ENCODE measurements at places on chromosomes 4 and X.

DNA sequence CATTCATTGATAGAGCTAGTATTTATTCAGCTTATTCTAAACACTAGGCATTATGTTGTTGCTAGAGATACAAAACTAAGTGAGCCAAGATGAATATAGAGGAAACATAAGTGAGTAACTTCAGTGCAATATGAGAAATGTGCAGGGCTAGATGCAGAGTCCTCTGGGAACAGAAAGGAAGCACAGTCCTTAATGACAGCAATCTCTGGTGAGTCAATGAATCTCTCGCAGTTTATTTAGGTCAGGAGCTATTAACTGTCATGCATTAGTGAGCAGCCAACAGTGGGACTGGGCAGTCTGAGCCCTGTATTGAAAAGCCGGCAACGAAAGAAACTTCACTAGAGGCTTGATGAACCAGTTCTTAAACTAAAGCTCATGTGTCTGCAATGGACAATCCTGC lies 598.1 kb upstream of the MAGEB2 start:
- DNase-seq = no peak

DNA sequence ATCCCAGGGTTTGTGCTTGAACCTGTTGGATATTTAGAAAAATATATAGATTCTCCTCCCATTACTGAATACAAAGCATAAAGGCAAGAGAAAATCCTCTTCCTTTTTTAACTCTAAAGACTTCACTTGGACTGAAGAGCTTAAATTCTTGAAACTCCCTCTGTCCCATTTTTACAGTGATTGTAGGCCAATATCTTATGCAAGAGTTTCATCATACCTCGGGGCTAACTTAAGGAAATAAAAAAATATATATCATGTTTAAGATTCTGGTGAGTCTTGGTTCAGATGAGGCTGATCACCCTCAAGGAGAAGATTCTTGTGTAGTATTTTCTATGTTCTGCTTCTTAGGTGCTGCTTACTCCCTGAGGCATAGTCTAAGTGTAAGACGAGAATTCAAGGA lies 1449.6 kb downstream of the C4orf33 start:
- no peak for DNase-seq

- DNase-seq = no peak
These were observed 7.4 kb downstream of the PCDH18 start for GRCh38 chr4:137524725-137525369.

- no peak for DNase-seq
These were observed 321.6 kb downstream of the PPP3CA start for GRCh38 chr4:101025755-101026154.

GRCh38 chr4:17587094-17587822 lies 10.3 kb downstream of the LAP3 start:
- DNase-seq = no peak

- no peak for DNase-seq
These were observed 293.4 kb upstream of the BOD1L1 start for GRCh38 chr4:13920901-13921300.

DNA sequence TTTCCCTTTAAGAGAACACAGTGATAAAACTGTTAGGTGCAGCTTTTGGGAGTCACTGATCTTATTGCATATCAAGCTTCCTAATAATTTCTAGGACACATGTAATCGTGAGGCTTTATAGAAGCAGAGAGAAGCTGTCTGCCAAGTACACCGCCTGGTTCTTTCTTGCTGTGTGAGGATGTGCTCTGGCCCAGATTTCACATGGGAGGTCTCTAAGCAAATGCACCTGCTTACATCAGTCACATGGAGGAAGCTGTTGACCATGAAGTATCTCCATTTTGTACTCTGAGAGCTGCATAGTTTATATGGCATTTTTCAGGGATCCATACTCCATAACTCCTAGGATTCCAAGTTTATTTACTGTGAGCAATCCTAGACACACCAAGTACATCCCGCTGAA lies 37.1 kb downstream of the RGS12 start:
- no peak for DNase-seq

GRCh38 chr4:112142182-112142581 lies 3.1 kb upstream of the FAM241A start:
- DNase-seq = no peak

DNA sequence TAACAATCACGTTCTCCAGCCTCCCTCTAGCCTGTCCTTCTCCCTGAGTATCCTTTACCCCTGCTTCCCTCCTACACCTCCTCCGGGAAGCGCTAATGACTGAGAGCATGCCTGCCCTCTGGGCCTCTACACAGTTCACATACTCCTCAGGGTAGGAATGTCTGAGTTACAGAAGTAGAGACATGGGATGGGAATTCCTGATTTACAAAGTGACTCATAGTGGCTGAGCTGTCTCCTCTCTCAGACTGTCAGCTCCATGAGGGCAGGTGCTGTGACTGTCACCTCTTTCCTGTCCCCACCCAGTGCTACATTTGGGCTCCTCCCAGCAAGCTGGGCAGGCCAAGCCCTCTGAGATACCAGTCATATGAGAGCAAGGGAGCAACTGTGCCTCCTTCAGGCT lies 2.6 kb downstream of the LAS1L start:
- no peak for DNase-seq

DNA sequence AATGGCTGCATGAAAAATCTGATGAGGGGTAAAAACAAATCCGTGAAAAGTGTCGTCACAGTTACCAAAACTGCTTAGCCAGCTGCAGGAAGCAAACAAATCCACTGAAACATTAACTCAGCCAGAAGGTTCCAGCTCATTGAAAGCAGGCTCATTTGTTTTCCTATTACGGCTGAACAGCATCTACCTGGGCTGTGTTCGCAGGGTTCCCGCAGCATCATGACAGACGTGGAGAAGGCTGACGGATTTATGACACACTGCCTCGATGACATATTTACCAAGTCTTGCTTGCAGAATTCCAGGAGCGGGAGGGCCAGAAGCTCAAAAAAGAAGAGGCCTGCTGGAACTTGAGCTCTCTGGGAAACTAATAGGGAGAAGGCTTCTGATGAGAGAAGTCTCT lies 781.1 kb downstream of the RAB28 start:
- no peak for DNase-seq

- no peak for DNase-seq
These were observed 69.8 kb downstream of the MTNR1A start for GRCh38 chr4:186485561-186486062.

GRCh38 chr4:16067515-16067914 lies 16.3 kb downstream of the PROM1 start:
- DNase-seq = no peak

- DNase-seq = no peak
These were observed 88.0 kb downstream of the IRF2 start for GRCh38 chr4:184386271-184386781.

GRCh38 chr4:24884902-24885301 lies 27.9 kb downstream of the CCDC149 start:
- no peak for DNase-seq

- no peak for DNase-seq
These were observed 109.3 kb upstream of the BMP2K start for GRCh38 chr4:78666830-78667258.

DNA sequence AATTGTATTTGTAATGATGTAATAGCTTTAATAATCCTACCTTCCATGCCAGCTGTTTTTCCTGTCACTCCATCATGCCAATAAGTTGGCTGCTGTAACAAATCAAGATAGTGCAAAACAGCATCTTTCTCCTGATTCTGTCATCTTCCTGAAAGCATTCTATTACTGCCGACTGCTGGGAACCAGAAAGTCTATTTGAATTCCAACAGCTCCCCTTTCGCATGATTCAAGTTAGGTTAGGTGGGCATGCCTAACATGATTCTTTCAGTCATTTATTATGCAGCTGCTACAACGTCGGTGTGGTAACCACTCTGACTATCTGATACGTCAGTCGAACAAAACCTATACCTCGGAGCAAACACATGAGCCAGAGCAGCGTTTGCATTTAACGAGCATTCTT lies 127.9 kb upstream of the DMD start:
- DNase-seq = no peak

DNA sequence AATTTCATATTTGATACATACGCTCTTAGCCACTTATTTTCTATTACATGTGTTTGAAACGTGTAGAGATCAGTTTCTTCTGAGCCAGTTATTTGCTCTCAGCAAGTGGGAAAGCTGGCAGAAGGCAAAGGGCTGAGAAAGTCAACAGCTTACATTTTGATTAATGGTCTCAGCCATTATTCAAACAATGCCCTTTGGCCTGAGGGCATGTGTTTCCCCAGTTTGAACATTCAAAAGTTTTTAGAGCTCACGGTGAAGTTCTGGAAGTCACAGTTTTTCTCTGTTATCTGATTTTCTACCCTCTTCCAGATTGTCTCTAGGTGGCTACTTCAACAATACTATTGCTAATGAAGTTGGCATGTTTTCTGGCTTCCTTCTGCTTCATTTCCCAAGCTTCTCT lies 591.8 kb upstream of the CPEB2 start:
- no peak for DNase-seq

DNA sequence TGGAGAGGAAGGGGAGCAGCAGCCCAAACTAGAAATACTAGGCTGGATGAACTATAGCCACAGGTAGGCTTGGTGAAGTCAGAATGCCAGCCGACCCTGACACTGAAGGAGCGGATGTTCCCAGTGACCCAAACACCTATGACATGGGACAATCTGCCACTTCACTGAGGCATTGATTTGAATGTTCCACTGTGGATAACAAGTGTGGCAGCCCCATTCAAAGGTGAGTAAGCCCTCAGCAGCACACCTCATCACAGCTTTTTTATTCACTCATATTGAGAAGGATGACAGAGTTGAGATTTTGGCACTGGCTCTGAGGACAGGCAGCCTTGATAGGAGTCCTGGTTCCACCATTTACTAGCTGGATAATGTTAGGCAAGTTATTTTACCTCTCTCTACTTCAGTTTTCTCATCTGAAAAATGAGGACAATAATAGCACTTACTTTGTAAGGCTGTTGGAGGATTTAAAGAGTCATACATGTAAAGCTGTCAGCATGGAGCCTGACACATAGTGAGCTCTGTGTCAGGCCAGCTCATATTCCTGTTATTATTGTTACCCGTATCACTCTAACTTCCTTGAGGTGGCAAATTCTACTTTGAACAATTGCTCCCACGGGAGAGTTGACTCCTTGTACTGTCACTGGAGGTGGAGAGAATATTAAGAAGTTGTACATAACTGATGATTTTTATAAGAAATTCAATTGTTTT lies 114.6 kb downstream of the RASL11B start:
- no peak for DNase-seq

- no peak for DNase-seq
These were observed 136.5 kb downstream of the CEP135 start for GRCh38 chr4:56085275-56085674.

DNA sequence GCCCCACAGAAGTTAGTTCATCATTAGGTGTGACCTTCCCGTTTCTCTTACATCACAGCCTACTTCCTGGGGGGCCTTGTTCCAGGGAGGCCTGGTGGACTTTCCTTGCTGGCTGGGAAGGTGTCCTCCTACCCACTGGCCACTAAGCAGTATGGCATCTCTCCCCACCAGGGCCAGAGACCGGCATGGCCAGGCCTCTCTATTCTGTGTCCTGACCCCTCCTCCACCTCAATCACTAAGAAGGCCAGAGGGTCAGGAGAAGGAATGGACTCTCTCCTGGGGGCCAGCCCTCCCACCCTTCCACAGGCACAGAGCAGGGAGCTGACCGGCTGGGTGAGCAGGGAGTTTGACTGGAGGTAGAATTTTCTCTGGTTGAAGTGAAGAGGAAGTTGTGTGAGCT lies 81.9 kb downstream of the PJA1 start:
- no peak for DNase-seq

Data from stimulated activated CD4-positive, alpha-beta T cell treated with anti-CD3 and anti-CD28 coated beads, Interleukin-4, amount 100 ng/mL, for 48 hours (primary cell).